ENCODE measurements at places on chromosomes 4 and X.

DNA sequence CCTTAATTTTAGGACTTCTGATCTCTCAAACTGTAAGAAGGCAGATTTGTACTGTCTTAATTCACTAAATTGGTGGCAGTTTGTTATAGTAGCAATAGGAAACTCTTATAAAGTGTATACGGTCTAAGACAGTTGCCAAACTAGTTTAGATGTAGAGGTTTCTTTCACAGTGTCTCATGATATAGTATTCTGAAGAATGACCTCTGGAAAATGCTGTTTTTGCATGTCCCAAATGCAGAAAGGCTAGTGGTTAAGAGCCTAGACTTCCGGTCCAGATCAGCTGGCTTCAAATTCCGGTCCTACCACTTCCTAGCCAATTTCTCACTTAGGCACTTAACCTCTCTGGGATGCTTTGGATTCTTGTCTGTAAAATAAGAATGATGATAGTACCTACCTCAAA is 538.5 kb downstream of the CENPC start:
- DNase-seq = no peak

GRCh38 chr4:102411408-102411807 is 66.1 kb upstream of the SLC39A8 start:
- DNase-seq = no peak

GRCh38 chr4:114180481-114180880 is 201.0 kb upstream of the ARSJ start:
- peak; percentile 14 for DNase-seq

- DNase-seq = no peak
Measured at GRCh38 chrX:23864742-23865326, 42.9 kb downstream of the APOO start.

- no peak for DNase-seq
Measured at GRCh38 chr4:53644607-53645006, 53.3 kb upstream of the LNX1 start.

DNA sequence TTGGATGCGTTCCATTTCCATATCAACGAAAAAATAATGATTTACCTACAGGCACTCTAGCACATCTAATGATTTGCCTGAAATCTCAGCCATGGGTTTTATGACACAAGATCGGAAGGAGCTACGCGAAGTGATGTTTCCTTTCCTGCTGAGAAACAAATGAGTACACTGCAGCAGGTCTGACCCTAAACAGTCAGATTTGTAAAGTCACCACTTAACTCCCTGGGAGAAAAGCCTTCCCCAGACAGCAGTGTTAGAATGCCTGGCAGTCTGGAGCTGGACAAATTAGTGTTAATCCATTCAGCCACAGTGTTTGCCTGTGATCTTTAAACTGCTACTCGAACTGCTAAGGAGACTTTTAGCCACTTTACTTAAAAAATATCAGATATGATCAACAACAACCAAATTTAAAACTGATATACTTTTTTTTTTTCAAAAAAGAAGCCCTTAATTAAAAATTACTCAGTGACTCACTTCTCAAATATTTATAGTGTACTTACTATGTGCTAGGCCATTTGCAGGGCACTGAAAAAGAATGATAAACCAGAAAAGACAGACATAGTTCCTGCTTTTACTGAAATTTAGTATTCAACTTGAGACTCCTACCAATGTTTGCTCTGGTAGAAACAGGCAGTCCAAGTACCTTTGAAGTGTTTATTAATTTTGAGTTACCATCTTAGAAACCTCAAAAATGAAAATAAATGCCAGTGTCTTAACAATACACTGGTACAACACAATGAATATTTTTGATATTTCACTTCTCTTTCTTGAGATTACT is 104.5 kb downstream of the SHISA3 start:
- DNase-seq = no peak

DNA sequence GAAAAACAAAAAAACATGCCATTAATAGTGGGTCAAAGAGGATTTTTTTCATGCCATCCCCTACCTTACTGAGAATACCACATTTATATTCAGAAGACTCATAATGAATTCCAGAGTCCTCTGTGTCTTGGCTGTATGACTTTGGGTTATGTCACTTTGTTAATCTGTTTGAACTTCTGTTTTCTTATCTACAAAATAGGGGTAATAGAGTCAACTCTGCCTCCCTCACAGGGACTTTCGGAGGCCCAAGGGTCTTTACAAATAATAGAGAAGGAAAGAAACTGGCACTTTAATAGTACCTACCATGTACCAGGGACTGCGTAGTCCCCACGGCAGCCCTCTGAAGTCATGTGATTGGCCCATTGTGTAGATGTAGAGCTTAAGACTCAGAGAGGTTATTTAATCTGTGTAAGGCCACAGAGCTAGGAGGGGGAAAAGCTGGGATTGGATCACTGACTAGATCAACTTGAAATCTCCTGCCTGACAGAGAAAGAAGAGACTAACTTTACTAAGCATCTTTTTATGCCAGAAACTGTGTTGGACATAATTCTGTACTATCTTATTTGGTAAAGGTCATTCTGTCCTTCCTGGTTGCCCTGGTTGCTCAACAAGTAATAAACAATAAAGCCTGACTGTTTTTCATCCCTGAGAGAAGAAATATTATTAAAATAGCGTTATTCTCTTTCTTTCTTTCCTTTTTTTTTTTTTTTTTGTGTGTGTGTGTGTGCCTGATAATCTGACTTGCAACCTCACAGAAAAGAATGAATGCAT is 59.6 kb downstream of the NFKB1 start:
- no peak for DNase-seq

- no peak for DNase-seq
Measured at GRCh38 chr4:184668511-184669114, 19.1 kb downstream of the PRIMPOL start.

DNA sequence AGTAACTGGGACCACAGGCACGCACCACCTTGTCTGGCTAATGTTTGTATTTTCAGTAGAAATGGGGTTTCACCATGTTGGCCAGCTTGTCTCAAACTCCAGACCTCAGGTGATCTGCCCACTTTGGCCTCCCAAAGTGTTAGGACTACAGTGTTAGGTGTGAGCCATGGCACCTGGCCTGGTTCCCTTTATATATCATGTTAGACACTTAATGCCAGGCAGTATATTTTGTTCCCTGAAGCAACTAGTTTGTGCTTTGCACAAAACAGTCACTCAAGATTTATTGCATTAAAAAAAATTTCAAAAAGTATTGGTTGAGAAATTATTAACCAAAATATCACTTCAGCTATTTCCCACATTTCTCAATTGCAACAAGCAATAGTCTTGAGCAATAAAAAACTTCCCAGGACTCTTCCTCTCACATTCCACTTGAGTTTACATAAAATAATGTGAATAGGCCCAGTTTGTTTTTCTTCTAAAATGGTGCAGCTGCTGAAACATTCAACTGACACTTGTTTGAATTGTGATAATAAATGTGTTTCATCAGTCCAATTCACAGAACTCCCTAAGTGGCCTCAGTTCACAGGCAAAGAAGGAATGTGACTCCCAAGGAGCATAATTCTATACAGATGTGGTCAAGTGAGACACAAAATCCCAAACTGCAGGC is 22.7 kb downstream of the CXCL1 start:
- no peak for DNase-seq

DNA sequence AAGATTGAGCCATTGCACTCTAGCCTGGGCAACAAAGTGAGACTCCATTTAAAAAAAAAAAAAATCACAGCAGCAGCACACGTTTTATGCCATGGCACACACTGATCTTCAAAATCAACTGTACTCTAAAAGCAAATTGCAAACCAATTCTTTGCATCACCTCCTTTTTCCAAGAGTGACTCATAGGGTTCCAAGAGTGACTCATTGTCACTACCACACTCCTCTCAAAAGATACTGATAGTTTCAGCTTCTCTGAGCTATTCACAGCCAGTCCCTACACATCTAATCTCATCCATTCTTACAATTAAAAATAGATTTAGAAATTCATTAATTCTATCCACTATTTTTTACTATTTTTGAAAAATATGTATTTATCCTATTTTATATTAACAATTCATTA is 1494.9 kb upstream of the AGA start:
- DNase-seq = no peak

DNA sequence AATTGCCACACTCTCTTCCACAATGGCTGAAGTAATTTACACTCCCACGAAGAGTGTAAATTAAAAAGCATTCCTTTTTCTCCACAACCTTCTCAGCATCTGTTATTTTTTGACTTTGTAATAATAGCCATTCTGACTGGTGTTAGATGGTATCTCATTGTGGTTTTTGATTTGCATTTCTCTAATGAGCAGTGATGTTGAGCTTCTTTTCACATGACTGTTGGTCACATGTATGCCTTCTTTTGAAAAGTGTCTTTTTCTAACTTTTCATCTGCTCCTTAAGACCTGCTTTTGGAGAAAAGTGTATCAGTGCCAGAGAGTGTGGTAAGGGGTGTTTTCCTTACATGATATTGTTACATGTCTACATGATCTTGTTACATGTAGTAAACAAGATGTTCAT is 25.7 kb downstream of the GUCY1A1 start:
- DNase-seq = no peak

- no peak for DNase-seq
Measured at GRCh38 chr4:37197899-37198298, 46.6 kb upstream of the NWD2 start.

GRCh38 chr4:13694256-13694655 is 66.7 kb upstream of the BOD1L1 start:
- DNase-seq = no peak

DNA sequence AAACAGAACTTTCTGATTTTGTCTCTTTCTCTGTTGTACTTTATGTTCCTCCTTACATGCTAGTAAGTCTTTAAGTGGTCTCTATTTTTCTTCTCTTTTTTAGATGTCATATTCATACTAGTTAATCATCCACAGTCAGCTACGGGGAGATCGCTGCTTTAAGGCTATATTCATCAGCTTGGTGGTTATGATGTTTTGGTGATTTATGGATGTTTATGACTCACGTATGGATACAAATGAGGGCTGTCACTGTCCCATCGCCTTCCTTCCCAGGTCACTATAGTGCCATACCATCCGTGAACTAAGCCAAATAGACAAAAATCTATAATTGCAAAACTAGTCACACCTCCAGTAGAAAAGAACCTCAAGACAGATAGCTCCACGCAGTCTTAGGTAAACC is 296.8 kb upstream of the AADAT start:
- DNase-seq = no peak

GRCh38 chr4:119627267-119628255 is 1.0 kb downstream of the PDE5A start:
- DNase-seq = peak; percentile 31

DNA sequence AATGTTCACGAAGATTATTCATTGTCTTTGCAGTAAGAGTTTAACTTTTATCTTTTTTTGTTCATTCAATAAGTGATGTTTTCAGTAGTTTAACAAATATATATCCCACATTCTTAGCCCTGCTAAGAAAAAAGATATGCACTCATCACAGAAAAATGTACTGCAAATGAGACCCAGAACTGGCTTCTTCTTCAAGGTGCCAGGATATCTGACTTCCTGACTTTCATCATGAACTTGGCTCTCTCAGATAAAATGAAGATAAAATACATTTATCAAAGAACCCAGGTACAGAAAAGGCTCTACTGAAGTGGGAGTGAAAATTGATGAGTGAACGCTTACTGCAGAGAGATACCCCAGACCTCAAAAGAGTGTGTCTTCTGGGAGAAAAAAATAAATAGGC is 177.8 kb upstream of the DKK2 start:
- no peak for DNase-seq

DNA sequence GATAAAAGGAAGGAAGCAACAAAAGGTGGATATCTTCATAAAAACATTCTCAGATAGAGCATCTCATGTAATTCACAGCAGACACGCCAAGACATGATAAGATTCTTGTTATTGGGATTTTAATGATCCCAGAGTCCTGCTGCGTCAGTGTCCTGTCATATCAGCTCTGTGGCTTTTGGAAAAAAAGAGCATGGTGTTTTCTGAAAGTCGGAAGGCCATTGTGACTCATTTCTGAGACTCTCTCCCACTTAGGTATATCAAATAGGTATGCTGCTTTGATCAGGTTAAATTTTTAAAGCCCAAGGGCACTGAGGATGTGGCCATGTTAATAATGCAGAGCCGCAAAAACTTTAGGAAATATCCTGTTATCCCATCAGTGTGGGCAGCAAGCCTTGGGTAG is 481.0 kb downstream of the KCNIP4 start:
- no peak for DNase-seq

GRCh38 chr4:27046851-27047250 is 186.2 kb downstream of the STIM2 start:
- DNase-seq = no peak

DNA sequence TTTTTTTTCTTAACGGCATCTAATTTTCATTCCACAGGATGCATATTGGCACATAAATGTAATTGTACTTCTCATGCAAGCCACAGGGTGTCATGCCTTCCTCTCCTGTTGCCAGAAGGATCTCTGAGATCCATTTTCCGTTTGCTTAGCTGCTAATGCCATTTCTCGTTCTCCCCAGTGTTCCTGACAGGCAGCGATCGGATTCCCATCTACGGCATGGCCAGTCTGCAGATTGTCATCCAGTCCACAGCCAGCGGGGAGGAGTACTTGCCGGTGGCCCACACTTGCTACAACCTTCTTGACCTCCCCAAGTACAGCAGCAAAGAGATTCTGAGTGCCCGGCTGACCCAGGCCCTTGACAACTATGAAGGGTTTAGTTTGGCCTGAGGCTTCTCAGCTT is 8.9 kb upstream of the NAP1L5 start:
- no peak for DNase-seq

GRCh38 chr4:130077275-130077674 is 981.3 kb downstream of the C4orf33 start:
- DNase-seq = no peak

- DNase-seq = no peak
Measured at GRCh38 chr4:159685340-159686092, 582.6 kb downstream of the RAPGEF2 start.

GRCh38 chr4:123133397-123134050 is 211.1 kb upstream of the NUDT6 start:
- DNase-seq = no peak

- DNase-seq = no peak
Measured at GRCh38 chrX:39514801-39515200, 583.0 kb downstream of the BCOR start.

Measured in CD4-positive, alpha-beta T cell treated with Interferon alpha-2 for 1 hour (primary cell).